ENCODE measurements at places on chromosomes 3 and 15.

DNA sequence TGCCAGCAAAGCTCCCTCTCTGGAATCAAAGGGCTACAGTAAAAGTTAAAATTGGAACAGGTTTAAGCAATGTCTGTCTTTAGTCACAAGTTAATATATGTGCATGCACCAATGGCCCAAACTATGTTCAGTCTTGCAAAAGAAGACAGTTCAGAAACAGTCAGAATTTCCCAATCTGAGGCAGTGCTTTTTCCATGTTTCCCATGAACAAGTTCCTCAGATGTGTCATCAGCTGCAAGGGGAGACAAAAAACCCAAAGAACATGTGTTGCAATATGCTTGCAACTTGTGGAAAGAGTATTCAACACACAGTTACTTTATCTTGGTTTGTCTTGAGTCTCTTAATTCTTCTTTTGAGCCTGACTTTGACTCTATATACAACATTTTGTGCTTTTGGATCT lies 148.4 kb downstream of the USP13 start:
- no peak for DNase-seq

- no peak for DNase-seq
Measured at GRCh38 chr15:38069511-38070011, 135.1 kb downstream of the TMCO5A start.

- DNase-seq, result peak; percentile 40
Measured at GRCh38 chr3:152443212-152444023, 174.7 kb downstream of the MBNL1 start.

GRCh38 chr3:162269636-162270458 lies 773.2 kb downstream of the OTOL1 start:
- DNase-seq, result no peak

DNA sequence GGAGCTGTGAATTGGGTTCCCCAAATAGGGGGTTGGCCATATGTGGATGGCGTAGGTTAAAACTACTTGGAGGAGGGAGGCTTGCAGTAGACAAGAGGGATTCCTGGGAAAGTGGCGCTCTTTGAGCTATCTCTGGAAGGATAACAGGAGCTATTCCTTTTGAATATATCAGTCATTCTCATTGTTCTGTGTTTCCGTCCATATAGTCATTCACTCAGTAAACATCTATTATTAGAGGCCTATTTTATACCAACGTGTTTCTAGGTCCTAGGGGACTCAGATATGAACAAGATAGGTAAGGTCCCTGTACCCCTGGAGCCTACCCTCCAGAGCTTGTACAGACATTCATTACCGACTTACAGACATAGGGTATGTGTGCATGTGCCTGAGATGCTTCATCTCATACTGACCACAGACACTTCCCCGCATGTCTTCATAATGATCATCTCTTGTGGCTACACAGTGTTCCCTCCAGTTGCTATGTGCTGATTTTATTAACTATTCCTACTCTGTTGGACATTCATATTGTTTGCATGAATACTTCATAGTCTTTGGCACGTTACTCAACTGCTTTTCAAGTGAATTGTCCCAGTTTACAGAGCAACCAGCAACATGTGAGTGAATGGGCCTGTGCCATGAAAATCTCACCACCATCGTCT lies 55.8 kb upstream of the VILL start:
- no peak for DNase-seq

GRCh38 chr3:140630866-140631265 lies 47.0 kb upstream of the TRIM42 start:
- DNase-seq, result no peak

GRCh38 chr3:125203731-125204130 lies 8.8 kb downstream of the SLC12A8 start:
- no peak for DNase-seq

DNA sequence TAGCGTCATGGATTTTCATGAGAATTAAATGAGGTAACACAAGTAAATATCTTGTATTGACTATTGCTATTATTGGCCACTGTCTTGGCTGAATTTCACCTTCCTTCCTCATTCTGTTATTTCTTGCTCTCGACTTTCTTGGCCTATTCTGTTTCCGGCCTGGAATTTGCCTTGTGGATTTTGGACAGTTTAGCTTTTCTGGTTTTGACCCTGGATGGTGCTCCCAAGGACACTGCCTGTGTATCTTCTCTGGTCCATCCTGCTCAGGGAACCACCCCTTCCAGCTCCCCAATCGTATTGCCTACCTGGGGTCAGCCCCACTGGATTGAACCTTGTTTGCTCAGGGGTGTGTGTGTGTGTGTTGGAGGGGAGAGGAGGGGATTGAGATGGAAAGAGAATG lies 376.2 kb upstream of the C2CD4B start:
- DNase-seq, result no peak

- peak; percentile 88 for DNase-seq
Measured at GRCh38 chr3:50192689-50193141, 1.3 kb downstream of the GNAT1 start.

- no peak for DNase-seq
Measured at GRCh38 chr3:15215996-15216395, 9.9 kb downstream of the CAPN7 start.

- DNase-seq, result no peak
Measured at GRCh38 chr15:42206406-42206805, 1.7 kb downstream of the VPS39 start.

DNA sequence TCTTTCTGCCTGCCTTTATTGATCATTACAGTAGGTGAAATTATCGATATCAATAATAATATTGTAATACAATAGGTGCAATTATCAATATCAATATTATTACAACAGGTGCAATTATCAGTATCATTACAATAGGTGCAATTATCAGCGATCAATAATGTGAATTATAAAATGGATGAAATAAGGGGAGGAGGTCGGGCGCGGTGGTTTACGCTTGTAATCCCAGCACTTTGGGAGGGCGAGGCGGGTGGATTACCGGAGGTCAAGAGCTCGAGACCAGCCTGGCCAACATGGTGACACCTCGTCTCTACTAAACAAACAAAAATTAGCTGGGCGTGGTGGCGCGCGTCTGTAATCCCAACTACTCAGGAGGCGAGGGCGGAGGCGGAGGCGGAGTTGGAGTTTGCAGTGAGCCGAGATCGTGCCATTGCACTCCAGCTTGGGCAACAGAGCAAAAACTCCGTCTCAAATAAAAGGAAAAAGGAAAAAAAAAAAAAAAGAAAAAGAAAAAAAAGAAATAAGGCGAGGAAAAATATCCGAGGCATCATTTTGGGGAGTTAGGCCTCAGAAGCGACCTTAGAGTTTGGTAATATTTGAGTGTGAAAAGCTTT lies 611 bp upstream of the BNIP2 start:
- DNase-seq, result peak; percentile 66

GRCh38 chr15:52790941-52791751 lies 1.0 kb upstream of the ONECUT1 start:
- DNase-seq, result peak; percentile 47

GRCh38 chr3:154144825-154145465 lies 23.8 kb downstream of the ARHGEF26 start:
- DNase-seq, result no peak

DNA sequence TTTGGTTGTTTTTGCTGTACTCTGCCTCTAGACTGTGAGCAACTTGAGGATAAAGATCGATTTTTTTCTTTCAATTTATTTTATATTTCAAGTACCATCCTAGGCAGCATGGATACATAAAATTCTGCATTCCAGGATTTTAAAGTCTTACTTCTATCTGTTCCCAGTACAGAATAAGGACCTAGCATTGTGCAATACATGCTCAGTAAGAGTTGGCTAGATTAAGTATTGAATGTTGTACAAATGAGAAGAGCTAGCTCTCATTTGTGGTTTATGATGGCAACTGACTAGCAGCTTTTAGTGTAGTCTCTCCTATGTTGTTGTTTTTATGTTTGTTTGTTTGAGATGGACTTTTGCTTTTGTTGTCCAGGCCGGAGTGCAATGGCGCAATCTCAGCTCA lies 222.7 kb downstream of the TP63 start:
- DNase-seq, result no peak

- DNase-seq, result no peak
Measured at GRCh38 chr15:98401029-98401428, 247.3 kb upstream of the IGF1R start.

- DNase-seq, result no peak
Measured at GRCh38 chr3:50297896-50298725, 1.1 kb downstream of the HYAL3 start.

GRCh38 chr15:85977586-85977985 lies 102.1 kb upstream of the AGBL1 start:
- no peak for DNase-seq

DNA sequence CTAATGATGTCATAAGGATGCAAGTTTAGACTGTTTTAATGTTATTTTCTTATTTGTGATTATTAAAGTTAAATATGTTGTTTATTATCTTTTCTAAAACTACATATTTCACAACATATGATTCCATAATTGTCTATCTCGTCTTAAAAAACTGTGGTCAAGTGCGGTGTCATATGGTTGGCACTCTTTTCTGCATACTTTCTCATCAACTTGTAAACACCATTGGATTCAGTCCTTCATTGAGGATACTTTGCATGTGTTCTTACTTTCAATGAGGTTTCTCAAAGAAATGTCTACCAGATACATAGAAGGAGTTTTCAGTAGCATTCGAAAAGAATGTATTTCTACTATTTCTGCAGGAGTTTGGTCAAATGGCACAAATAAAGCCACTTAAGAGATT lies 22.0 kb upstream of the ALPK3 start:
- no peak for DNase-seq

- no peak for DNase-seq
Measured at GRCh38 chr3:194930377-194931204, 244.9 kb downstream of the FAM43A start.

DNA sequence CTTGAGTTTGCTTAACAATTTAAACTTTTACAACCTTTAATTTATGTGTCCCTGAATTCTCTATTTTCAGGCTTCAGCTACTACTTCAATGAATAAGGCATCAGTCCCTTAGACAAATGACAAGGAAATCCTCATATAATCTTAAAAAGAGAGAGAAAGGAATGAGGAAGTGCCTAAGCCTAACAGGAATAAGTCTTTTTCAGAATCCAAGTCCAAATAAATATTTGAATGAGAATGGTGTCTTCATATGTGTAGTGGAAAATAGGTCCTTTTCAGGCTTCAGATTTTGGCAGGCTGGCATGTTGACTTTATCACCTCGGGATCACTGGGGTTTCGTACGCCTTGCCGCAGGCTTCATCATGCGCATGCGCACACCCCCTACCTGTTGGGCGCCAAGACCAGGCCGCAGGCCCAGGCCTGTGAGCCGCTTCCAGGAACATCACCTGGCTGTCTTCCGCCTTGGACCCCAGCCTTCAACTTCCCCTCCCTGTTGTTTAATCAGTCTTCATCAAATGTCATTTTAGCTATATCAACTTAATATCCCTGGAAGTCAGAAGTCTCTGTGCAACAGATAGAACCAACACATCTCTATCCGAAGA lies 334.5 kb downstream of the SOX2 start:
- DNase-seq, result no peak

GRCh38 chr15:70869346-70869745 lies 15.4 kb upstream of the LARP6 start:
- DNase-seq, result no peak

GRCh38 chr3:105764378-105765307 lies 104.2 kb downstream of the CBLB start:
- peak; percentile 34 for DNase-seq

Data from B cell (primary cell).